ENCODE measurements at places on chromosomes 1 and 21.

DNA sequence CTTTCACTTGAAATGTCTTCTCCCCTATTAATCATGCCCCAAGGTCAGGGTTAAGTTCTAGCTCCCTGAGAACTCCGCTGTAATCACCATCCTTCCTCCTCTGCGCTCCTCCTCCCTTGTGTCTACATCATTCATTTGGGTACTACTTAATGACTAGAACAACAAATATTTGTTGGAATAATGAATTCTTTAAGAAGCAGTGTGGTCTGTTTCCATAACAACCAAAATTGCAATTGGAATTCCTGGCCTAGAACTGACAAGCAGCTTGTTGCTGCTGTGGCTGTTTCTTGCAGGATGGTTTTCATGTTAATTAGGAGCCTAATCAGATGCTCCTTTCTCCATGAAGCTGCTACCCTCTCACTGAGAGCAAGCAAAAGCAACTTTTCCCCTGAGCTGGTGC is 192.5 kb downstream of the ZZZ3 start:
- peak; percentile 76 for DNase-seq

DNA sequence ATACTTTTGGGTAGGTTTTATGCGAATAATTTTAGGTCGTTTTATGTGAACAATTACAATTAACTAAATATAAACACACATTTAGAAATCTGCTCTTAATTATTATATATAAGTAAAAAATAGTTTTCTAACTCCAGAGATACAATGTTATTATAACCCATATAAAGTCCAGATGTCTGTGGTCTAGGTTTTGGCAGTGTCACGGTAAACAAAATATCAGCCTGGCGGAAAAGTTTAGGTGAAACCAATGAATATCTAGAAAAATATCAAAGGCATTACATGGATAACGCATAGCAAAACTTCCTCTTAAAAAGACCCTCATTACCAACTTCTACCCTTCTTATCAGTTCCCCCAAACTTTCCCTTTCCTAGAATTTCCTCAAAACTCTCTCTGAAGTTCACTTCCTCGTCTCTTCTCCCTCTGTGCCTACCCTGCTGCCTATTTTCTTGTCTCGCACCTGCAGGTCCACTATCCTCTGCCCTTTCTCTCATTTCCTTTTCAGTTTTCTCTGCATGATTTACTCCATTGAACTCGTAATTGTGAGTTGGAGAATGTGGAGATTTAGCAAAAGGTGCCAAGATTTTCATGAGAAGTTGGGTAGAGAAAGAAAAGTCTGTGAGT is 21.8 kb downstream of the VTCN1 start:
- no peak for DNase-seq

- DNase-seq, result no peak
These were observed 765.5 kb upstream of the PRMT6 start for GRCh38 chr1:106290805-106291501.

- no peak for DNase-seq
These were observed 669 bp downstream of the XPR1 start for GRCh38 chr1:180632326-180633056.

DNA sequence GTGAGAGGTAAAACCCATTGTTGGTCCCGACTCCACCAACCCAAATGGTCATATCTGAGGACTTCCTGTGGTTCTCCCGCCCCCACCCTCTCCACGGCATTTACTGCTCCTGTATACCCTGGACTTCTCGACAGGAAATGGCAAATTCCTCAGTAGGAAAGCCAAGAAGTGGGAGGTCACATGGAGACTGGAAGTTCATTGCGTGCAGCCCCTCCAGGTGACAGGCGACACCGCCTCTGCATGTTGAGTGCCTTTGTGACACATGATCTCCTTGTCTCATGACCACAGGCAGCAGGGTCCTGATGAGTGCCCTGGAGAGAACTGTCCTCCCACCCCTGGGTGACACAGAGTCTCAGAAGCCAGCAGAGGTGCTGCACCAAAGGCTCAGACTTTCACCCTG is 24.2 kb downstream of the ERG start:
- DNase-seq, result peak; percentile 9

- DNase-seq, result no peak
These were observed 19.9 kb downstream of the TMPRSS2 start for GRCh38 chr21:41488080-41488479.

- DNase-seq, result peak; percentile 54
These were observed 15.9 kb upstream of the IFNAR1 start for GRCh38 chr21:33308586-33309490.

- DNase-seq, result no peak
These were observed 1372.9 kb upstream of the ADGRL2 start for GRCh38 chr1:80427881-80428280.

- DNase-seq, result no peak
These were observed 283.9 kb downstream of the PBX1 start for GRCh38 chr1:164842870-164843269.

DNA sequence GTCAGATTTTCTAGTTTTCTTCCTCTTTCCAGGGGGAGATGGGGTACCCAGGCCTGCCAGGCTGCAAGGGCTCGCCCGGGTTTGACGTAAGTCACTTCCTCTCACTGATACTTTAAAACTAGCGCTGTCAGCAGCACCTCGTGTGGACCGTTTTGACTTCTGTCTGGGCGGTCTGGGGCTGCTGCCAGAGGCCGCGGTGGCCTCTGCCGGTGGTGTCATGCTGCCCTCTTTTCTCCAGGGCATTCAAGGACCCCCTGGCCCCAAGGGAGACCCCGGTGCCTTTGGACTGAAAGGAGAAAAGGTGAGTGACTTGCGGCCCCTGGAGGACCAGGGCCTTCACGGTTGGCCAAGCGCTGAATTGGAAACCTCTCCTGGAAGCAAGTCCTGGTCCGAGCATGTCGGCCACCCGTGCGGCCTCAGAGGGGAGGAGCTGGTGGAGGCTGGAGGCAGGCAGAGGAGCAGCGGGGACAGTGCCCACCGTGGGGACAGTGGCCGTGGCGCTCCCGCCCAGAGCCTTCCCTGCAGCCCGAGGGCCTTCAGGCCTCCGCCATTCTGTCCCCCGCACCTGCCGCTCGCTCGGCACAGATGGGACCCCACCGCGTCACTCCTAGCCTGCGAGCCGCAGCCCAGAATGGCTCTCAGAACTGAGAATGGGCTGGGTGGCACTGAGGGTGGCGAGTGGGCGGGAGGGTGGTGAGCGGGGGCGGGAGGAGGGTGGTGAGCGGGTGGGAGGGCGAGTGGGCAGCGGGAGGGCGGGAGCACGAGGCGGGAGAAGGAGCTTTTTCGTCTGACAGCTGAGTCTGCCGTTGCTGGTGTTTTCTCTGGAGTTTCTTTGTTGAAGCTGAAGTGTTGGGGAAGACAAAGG is 9.4 kb downstream of the COL6A1 start:
- DNase-seq, result no peak

DNA sequence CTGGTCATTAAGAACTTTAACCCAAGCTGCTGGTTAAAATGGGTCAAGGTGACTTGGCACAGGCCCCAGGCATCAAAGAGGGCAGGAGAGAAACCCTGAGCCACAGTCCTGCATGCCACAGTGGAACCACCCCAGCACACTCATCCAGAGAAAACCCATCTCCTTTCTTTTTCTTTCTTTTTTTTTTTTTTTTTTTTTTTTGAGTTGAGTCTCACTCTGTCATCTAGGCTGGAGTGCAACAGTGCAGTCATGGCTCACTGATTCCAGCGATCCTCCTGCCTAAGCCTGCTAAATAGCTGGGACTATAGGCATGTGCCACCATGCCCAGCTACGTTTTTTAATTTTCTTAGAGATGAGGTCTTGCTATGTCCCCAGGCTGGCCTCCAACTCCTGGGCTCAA is 109.2 kb upstream of the RAB4A start:
- no peak for DNase-seq

Measured in EH (cell line).